ENCODE measurements at places on chromosomes 5 and 9.
A peak's percentile ranks its signal among the peaks of the same experiment; 100 is the strongest.

DNA sequence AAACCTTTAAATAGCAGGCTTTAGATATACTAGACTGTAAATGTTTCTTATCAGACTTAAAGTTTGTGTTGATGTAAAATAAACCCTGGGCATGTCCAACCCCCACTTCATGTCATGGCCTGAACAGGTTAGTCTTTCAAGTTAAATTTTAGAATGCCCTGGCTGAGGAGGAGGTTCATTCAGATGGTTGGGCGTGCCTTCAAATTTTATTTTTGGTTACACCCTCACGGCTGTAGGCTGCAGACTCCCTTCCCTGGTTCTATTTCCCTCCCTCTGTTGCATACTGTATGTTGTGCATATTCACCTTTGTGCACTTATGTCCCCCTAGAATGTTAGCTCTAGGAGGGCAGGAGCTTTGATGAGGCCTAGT, 5.3 kb upstream of the BICD2 start:
- DNase-seq = no peak

DNA sequence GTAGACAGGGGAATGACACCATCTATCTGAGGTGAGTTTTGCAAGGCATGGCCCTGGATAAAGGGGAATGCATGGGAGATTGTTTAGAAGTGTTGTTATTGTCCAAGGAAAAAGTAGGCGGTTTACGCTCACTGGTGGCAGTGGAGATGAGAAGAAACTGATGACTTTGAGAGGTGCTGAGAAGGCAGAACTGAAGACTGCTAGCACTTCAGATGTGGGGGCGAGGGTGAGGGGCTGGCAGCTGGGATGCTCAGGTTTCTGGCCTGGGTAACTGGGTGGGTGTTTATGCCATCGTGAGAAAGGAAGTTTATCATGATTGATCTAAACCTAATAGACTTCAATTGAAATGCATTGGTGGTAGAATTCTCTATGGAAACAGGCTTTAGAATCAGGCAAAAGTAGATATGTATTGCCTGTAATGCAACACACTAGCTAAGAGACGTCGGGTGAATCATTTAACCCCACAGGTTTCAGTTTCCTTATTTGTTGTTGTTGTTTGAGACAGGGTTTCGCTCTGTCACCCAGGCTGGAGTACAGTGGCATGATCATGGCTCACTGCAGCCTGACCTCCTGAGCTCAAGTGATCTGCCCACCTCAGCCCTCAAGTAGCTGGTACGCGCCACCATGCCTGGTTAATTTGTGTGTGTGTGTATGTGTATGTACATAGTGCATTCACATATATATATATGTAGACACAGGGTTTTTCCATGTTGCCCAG, 123.5 kb downstream of the SLC24A2 start:
- DNase-seq = no peak

DNA sequence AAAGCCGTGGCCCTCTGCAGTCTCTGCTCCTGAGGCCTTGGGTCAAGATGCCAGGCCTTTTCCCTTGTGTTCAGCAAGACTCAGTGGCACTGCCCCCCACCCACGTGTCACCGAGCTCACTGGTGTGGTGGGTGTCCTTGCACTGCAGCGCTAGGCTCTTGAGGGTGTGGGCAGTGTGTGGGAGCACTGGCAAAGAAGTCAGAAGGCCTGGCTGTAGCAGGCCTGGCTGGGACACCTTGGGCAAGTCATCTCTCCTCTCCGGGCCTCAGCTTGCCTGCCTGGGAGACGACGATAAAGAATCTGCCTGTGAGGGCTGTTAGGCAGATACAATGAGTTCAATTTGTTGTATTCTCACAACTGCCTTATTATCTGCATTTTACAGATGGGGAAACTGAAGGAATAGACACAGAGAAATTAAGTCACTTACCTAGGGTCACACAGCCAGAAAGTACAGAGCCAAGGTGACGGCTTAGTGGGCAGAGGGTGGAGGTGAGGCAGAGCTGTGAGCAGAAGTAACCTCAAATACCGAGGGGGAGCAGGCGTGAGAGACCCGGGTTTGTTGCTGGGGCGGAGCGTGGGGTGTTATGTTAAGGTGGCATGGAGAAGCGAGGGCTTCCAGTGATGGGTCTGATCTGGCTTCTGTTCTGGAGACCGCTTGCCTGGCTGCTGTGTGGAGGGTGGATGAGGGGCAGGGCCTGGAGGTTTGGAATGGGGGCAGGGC, 1.4 kb downstream of the TSPAN17 start:
- DNase-seq = no peak

GRCh38 chr9:14221558-14221957, 92.4 kb downstream of the NFIB start:
- DNase-seq = peak; percentile 95

DNA sequence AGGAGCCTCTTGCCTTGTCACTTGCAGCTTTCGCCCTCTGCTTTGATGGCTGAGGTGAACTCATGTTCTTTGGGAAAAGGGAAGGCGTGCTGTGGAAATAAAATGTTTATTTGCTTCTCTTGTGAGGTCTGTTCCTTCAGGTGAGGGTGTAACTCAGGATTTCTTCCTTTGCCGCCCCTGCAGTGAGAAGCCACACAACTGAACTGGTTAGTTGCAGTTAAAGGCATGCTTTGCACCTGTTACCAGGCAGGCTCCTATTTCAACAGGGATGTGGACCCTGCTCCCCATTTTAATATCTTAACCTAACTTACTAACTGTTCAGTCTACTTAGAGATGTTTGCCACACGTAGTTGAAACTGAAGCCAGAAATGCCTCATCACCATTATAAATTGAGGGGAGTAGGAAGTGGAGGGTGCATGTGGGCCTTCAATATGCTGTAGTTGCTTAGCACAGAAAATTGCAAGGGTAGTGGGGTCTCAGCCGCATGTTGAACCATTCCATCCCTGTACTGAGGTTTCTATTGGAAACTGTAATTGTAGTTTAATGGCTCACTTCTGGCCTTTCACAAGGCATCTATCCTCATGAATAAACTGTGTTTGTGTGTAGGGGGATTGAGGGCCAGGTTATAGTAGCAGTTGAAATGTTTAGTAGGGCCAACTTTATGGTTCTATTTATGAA, 7.9 kb downstream of the RACK1 start:
- no peak for DNase-seq

DNA sequence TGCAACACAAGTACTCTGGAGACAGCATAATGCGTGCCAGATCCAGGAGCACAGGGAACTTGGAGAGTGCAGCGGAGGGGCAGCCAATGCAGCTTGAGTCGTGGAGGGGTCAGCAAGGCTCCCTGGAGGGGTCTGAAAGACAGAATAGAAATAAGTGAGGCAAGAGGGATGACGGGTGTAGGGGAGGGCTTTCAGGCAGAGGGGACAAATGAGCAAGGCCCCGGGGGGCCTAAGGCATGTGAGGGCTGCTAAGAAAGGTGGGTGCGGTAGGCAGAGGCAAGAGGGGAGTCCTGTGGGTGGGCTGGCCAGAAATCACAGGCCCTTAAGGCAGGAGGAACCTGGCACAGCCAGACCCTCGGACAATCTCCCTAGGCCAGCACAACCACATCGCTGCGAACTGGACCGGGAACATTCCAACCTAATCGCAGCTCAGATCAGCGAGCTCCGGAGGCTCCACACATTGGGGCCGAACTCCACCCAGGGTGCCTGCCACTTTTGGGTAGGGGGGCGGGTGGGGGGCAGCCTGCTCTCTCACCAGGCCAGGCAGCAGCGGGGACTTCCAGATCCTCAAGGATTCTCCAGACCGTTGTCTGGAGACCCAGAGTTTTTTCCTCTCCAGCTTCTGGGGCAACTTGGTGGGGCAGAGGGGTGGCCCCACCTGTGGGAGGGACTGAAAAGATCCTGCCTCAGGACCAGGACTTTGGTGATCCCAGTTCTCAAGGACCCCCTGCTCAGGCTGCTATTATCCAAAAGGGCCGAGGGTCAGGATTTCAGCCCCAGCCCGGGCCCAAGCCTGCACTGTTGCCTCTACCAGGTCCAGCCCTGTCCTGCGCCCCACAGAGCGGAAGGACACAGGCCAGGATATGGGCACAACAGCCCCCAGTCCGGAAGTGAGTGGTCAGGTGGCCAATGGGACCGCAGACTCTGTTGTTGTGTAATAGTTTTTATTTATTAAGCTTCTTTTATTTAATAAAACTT, 22.7 kb upstream of the CYSTM1 start:
- no peak for DNase-seq

- DNase-seq = no peak
Measured at GRCh38 chr5:27325513-27325912, 287.1 kb upstream of the CDH9 start.

DNA sequence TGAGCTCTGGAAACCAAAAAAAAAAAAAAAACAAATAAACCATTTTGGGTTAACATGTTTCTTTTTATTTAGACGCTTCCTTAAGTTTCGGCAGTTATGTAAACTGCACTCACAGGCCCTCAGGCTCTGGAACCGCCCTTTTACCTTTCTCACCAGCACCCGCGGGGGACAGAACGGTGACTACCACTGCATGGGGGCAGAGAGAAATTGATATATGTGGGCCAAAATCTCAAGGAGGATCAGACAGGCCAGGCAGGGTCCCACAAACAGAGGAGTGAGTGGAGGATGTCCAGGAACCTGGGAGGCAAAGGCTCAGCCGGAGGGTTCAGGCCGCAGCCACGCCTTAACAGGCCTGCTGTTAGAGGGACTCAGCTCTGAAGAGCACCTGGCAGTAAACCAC, 54.4 kb downstream of the IRX2 start:
- no peak for DNase-seq

Measured in ACHN (cell line).